NCI-H226 (cell line): ENCODE measurements at places on chromosomes 7 and 10.

DNA sequence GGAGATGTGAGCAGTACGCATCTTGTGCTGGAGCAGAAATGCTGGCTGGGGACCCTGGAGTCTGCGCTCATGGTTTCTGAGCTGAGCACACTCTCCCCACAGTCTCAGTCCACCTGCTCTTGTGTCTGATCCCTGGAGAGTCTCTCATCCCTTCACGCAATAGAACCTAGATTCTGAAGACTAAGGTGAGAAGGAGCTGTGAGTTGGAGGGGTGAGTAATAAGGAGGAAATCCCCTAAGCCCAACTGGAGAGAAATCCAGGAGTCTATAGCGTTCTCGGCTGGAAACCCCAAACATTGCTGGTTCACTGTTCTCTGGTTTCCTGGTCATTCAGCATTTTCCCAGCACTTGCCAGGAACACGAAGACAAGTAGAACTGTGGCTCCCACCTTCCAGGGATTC lies 68.3 kb upstream of the SMNDC1 start:
- no peak for DNase-seq

DNA sequence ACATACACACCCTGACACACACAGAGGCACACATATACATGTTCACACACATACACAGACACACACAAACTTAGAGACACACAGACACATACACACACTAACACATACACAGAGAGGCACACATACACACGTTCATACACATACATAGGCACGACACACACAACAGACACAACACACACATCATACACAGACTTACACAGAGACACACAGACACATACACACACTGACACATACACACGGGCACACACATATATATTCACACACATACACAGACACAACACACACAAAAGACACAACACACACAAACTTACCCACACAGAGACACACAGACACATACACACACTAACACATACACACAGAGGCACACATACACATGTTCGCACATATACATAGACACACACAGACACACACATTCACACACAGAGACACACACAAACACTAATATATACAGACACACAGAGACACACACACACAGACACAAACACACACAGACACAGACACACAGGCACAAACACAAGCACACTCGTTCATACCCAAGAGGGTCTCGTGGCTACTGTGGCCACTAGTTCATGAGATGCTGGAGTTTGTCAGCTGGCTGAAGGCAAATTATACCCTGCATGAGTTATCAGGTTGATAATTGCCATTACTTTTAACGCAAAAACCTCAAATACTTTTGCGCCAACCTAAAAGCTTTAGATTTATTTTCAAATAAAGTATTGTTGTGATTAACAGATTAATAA lies 17.7 kb upstream of the KLF6 start:
- no peak for DNase-seq

DNA sequence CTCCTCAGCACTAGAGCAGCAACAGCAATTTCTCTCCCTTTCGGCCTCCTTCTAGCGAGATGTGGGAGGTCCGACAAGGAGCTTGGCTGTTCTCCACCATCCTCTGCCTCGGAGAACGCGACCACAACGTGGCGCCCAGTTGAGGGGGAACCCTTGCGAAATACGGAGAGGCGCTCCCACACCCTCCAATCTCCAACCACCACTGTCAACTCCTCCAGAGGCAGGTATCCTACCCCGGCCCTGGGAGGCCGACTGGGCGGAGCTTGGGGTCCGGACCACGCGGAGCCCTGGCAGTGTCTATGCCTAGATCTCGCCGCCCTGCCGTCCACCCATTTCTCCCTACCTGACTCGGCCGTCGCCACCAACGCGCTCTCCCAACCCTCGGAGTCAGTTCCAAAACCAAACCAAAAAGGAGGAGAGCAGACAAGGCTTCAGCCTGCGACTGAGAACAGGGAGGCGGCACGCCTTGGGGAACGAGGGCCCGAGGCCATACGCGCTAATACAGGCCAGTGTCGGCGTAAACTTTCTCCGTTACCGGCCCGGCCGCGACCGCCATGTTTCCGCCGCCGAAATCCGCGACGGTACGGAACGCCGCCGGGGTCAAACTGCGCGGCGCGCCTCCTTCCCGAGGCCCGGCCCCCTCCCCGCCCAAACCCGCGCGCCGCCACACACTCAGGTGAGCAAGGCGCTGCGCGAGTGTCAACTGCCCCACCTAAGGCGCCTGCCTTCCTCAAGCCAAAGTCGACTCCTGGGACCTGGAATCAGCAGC lies at the start of gene TMEM168:
Gene TMEM168 (minus strand): TSS at position 577 of the 769 bp plus-strand sequence. CDS start 5,568 bp downstream, outside the sequence.
- DNase-seq = peak; percentile 91

- no peak for DNase-seq
These were observed 13.8 kb downstream of the TMEM273 start for GRCh38 chr10:49174261-49174925.

- no peak for DNase-seq
These were observed 75.4 kb downstream of the FGFR2 start for GRCh38 chr10:121522831-121523230.

- DNase-seq = no peak
These were observed 96.5 kb downstream of the DNAH11 start for GRCh38 chr7:21639206-21639868.

GRCh38 chr10:11034762-11035161 lies 17.1 kb downstream of the CELF2 start:
- no peak for DNase-seq

- DNase-seq = no peak
These were observed 112.3 kb downstream of the BTRC start for GRCh38 chr10:101466016-101466912.

DNA sequence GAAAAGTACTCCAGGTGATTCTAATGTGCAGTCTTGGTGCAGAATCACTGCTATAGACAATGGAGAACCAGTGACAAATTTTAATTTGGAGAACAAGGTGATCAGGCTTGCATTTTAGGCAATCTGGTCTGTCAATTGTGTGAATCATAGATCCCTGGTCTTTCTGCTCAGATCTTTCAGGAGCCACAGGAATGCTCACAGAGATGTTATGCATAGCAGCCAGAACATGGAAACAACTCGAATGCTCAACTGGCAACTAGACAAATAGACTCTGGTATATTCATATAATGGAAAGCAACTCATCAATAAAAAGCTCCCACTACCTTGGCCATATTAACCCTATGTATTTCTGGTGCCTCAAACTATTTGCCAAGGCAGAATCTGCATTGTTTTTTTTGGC lies 209.1 kb downstream of the PHF14 start:
- no peak for DNase-seq

DNA sequence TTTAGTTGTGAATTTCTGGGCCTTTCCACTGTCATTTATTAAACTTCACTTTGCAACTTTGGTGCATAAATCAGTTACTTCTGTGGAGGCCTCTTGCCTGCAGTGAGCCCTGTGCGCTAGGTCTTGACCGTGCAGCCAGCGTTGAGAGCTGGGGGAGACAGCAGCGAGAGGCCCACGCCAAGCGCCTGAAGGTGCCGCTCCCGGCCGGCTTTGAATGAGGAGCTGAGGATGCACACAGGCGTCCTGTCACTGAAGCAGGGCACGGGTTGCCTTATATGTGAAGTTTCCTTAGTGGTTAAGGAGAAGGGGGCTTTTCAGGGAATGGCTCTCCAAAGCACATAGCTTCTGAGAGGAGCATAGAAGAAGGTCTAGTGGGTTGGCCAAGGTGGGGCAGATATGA lies 70.9 kb upstream of the CCNY start:
- DNase-seq = no peak

DNA sequence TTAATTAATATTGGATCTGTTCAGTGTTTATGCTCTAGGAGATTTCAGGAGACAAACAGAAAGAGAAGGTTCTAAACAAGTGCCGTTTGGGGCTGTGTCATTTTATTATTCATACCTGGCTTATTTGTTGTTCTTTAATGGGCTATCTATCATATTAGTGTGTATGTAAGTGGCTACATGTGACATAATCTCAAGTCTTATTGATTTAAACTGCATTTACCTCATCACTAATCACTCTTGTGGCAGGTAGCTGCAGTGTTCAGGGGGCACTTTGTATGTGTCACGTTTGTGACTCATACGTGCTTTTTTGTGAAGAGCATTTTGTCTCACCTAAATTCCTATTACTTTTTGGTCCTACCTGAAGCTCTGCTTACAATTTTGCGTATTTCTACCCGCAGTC lies 95.4 kb downstream of the EXOC4 start:
- DNase-seq = no peak
